NCI-H526 treated with DMSO at 0.1 percent for 48 hours (cell line): ENCODE measurements at places on chromosomes 2 and 18.

GRCh38 chr2:64466478-64467085 lies 12.6 kb downstream of the LGALSL start:
- no peak for DNase-seq

DNA sequence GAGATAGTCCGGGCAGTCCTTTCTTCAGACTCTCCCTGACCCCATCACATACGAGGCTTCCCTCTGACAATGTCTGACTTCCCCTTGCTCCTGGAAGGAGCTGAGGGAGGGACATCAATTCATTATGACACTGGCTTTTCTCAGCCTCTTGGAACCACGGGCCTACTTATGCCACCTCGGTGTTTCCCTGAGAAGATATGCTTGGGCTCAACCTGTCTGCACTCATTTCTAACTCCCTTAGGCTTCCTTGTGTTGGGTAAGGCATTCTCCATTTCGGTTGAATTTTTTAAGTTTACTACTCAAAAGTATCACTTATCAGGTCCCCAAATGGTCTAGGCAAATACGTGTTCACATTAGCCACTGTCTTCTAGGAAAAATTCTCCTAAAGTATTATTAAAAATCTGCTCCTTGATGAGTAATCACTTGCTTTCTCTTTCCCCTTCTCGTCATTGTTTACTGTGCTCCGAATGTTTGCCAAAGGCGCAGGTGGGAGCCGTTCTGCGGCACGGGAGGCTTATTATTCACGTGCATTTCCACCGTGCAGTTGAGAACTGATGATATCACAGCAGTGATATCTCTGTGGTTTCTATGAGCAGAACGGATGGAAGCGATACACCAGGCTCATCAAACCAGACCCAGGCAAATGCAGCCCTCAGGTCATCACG lies 33.1 kb downstream of the ARL4C start:
- peak; percentile 78 for DNase-seq

DNA sequence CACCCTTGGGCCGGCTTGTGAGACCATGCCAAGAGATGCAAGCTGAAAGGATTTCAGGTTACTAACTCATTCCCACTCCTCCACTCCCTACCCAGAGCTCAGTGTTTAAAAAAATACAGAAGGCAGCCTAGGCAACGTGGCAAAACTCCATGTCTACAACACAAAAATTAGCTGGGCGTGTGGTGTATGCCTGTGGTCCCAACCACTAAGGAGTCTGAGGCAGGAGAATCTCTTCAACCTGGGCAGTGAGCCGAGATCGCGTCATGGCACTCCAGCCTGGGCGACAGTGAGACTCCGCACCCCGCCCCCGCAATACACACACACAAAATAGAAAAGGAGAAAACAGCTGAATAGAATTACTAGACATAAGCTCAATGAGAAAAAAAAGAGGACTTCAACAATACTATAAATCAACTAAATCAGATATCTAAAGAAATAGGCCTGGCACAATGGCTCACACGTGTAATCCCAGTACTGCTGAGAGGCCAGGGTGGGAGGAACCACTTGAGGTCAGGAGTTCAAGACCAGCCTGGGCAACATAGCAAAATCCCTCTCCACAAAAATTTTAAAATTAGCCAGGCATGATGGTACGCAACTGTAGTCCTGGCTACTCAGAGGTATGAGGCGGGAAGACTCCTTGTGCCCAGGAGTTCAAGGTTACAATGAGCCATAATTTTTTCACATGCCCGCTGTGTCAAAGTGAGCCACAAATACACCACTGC lies 10.1 kb downstream of the IWS1 start:
- no peak for DNase-seq

GRCh38 chr2:160434254-160434948 lies 59.2 kb downstream of the RBMS1 start:
- no peak for DNase-seq

- no peak for DNase-seq
Observed at GRCh38 chr2:46020416-46020815, 276.8 kb upstream of the EPAS1 start.

- DNase-seq, result no peak
Observed at GRCh38 chr2:127531221-127531648, 4.2 kb upstream of the MYO7B start.

GRCh38 chr2:65421432-65421748 lies 11.0 kb downstream of the SPRED2 start:
- no peak for DNase-seq

DNA sequence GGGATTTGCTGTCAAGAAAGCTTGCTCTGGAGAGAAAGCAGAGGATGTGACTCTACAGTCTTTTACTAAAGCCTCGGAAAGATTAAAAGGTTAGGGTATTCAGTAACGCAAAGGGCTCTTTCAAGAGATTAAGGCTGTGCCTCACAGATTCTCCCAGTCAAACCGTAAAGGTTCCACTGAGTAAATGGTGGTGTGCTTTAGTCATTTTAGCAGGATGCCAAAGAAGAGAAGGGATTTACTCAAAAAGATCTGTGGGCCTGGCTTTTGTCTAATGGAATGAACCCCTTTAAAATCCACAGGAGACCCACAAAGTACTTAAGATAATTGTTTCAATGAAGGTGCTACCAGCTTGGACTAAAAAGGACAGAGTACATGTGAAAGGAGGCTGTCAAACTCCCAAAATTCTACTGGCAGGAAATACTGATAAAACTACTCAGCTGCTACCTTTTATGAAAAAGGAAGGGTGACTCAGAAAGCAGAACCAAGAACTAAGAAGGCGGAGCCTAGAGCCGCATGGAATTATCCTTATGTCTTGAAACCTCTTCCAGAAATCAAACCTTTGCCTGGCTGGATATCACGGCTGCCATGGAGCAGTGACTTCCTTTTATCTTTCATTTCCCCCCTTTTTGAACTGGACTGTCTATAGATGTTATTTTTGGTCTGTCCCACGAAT lies 670.2 kb upstream of the ZEB2 start:
- DNase-seq, result no peak

GRCh38 chr2:74999468-74999867 lies 41.0 kb downstream of the POLE4 start:
- no peak for DNase-seq

DNA sequence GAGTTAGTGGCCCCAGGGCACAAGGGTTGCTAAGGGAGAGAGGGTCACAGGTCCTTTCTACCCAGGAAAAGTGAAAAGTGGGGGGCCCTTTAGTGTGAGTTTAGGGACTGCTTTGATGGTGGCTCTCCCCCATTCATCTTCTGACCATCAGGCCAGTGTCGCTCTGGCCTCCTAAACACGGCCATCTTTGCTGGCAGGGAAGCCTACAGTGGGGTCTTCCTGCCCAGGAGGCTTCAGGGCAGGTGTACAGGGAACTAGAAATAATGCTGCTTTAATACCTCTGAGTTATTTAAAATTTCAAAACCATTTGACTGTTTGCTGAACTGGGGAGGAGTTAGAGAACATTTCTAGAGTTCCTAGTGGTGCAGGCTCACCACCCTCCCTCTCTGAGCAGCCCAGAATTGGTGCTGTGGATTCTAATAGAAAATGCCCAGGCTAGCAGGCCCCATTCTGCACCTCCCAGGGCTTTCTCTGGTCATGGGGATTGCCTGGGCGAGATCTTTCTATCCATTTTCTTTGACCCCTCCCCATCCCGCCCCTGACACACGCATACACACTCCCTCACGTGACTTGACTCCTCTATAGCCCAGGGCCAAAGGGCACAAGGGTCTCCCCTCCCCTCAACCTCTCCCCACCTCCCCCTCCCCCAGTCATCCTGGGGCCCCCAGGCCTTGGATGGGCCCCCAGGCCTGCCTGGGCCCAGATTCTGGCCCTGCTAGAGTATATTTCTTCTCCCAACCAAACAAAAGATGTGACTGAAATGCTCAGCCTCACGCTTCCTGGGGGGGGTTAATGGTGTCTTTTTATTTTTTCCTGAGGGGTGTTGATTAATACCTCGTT lies 3.1 kb downstream of the PKDCC start:
- DNase-seq, result no peak

- no peak for DNase-seq
Observed at GRCh38 chr2:134623796-134624195, 95.0 kb downstream of the TMEM163 start.

DNA sequence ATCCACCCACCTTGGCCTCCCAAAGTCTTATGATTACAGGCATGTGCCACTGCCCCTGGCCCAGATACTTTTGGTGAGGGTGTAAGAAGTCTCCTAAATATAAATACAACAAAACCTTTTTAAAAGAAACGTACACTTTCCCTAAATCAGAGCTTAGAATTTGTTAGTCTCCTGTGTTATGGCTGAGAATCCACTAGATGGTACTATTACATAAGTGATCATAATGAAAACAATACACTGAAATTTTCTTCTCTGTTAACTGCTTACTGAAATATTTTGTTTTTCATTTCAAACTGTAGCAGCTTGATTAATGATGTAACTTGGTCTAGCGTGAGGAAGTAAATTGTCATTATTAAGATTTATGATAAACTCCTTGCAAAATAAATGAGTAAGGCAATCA lies 74.8 kb upstream of the FAM98A start:
- peak; percentile 7 for DNase-seq

GRCh38 chr2:104769096-104769495 lies 84.8 kb upstream of the POU3F3 start:
- no peak for DNase-seq

GRCh38 chr2:52749764-52750163 lies 1017.8 kb upstream of the CHAC2 start:
- no peak for DNase-seq

- DNase-seq, result no peak
Observed at GRCh38 chr2:230671117-230671516, 41.5 kb upstream of the CAB39 start.

DNA sequence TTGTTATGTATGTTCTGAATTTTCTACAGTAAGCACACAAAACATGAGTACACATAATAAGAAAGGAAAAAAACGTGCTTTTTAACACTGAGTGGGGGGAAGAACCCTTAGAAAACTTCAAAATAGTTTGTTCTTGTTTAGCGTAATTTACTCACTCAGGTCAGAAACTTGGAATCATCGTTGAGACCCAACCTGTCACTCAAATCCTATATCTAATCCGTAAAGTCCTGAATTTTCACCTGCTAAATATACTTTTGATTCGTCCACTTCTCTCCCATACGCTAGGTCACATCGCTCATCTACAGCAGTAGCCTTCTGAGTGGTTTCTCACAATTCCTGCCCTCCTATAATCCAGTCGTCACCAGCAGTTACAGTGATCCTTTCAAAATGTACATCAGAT lies 767 bp downstream of the TPRKB start:
- DNase-seq, result no peak

GRCh38 chr2:85131116-85131515 lies 2.1 kb upstream of the TCF7L1 start:
- no peak for DNase-seq

DNA sequence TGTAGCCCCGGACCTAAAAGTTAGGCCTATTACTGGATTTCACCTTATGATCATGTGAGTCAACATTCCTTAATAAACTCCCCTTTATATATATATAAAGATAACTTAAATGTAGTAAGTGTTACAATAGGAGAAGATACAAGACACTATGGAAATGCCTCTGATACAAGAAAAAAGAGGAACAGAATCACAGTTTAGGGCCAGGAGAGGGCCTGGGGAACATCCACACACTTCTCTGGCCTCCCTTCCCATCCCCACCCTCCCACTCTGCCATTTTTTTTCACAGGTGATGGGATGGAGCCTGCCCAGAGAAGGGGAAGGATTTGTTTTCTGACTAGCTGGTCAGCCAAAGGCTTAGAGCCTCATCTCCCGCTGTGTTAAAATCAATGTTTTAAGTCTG lies 6.4 kb downstream of the CDC42EP3 start:
- DNase-seq, result no peak

- peak; percentile 41 for DNase-seq
Observed at GRCh38 chr2:7430869-7431641, 513.8 kb downstream of the RNF144A start.

DNA sequence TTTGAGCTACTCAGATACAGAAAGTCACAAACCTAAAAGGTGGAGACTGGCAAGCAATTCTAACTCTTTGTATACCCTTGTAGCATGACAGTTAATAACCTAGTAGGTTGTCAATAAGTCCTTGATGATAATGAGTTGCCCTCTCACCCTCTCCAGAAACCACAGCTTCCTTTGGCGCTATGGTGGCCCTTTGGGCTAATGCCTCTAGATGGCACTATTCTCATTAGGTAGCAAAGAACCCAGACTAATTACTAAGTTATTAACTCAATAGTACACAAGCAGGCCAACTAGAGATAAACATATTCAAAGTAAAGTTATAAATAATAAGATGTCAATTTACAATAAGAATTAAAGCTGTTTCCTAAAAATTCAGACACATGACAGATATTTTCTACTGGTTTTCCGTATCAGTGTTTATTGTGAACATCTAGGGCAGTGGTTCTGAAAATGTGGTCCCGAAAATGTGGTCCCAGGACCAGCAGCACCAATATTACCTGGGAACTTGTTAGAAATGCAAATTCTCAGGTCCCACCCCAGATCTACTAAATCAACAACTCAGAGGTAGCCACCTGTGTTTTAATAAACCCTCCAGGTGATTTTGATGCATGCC lies 41.1 kb downstream of the LDAH start:
- peak; percentile 1 for DNase-seq

- no peak for DNase-seq
Observed at GRCh38 chr2:166376488-166376828, 714 bp upstream of the SCN9A start.

- no peak for DNase-seq
Observed at GRCh38 chr18:23020555-23021294, 87.6 kb downstream of the RBBP8 start.

DNA sequence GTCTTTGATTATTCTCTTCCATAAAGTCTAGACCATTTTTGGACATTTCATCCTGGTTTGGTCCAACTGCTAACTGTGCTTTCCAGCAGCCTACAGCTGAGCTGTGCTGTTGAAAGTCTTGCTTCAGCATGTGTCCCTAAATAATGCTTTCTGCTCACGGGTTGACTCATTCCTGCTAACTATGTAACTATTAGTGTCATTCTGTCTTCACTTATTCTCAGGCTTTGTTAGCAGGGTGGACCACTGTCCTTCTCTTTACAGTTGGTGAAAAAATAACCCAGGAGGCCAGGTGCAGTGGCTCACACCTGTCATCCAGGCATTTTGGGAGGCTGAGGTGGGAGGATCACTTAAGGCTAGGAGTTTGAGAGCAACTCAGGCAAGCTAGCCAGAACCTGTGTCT lies 8.9 kb downstream of the ADAM23 start:
- no peak for DNase-seq

- DNase-seq, result no peak
Observed at GRCh38 chr2:208097801-208098200, 26.5 kb downstream of the CRYGD start.

DNA sequence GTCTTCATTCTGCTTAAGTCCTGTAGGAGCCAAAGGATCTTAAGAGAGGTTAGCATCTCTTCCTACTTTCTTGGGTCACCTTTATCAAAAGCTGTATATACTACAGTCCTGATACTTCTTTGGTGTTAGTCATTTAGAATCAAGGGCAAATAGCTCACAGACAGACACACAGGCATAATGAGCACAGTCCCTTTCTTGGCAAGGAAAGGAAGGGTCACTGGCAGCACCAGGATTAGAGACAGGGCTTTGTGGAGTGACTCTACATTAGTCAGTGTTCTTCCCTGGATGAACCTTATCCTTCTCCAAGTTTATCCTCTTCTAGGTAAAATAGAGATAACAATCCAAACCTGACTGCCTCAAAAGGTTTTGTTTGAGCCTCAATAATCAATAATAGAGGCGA lies 40.0 kb upstream of the NCKAP5 start:
- DNase-seq, result no peak

GRCh38 chr18:2905854-2906703 lies 59.3 kb downstream of the EMILIN2 start:
- no peak for DNase-seq
